Foreskin keratinocyte (primary cell): ENCODE measurements at places on chromosomes 1 and 21.
A peak's percentile ranks its signal among the peaks of the same experiment; 100 is the strongest.

GRCh38 chr1:28971980-28972771, 57.8 kb downstream of the EPB41 start:
- peak; percentile 89 for DNase-seq

- DNase-seq = no peak
Measured at GRCh38 chr1:106680216-106680615, 376.3 kb upstream of the PRMT6 start.

- DNase-seq = no peak
Measured at GRCh38 chr1:63793741-63794240, 20.0 kb downstream of the ROR1 start.

DNA sequence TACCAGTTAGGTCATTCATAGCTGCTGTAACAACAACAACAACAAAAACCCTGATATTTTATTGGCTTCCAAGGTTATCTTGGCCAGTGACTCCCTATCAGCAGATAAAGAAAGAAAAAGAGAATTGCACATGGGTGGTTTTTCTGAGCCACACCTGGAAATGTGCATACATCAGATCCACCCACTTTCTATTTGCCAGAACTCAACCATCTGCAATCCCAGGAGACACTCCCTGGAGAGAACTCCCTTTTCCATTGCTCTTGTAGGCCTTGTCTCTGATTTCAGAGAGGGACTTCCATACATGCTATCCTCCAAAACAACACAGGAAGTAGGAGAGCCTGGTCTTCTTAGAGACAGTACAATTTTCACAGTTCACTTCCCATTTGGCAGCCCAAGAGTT, 74.9 kb upstream of the ZC3H11B start:
- DNase-seq = no peak

DNA sequence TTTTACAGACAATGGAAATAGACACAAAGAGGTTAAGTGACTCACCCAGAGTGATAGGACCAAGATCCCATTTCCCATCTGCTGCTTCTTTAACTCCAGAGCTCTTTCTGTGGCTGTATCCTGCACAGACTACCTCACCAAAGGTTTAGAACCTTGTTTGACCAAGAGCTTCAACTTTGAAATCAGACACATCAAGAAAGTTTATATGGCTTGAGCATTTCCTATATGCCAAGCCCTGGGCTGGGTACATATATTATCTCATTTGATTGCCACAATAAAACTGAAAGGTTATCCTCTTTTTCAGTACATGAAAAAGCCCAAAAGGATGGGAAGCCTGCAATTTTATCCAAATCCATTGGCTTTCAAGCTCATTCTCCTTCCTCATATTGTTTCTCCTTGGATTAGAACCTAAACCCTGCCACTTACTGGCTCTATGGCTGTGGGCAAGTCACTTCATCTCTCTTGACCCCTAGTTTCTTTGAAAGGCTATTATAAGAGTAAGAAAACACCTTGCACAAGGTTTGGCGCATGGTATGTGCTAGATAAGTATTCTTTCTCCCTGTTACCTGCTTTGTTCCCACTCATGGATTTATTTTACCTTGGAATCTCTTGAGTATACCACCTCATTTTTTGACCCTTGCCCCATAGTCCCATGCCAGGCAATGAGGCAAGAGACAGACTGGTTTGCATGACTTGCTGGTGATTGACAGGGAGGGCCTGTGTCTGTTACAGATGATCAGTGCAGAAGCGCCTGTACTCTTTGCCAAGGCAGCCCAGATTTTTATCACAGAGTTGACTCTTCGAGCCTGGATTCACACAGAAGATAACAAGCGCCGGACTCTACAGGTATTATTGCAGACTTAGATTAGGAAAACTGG, 34.5 kb upstream of the KCNQ4 start:
- no peak for DNase-seq

GRCh38 chr21:45148316-45148990, 74.1 kb downstream of the ADARB1 start:
- DNase-seq = no peak

- no peak for DNase-seq
Measured at GRCh38 chr1:218846181-218846580, 327.5 kb upstream of the LYPLAL1 start.

DNA sequence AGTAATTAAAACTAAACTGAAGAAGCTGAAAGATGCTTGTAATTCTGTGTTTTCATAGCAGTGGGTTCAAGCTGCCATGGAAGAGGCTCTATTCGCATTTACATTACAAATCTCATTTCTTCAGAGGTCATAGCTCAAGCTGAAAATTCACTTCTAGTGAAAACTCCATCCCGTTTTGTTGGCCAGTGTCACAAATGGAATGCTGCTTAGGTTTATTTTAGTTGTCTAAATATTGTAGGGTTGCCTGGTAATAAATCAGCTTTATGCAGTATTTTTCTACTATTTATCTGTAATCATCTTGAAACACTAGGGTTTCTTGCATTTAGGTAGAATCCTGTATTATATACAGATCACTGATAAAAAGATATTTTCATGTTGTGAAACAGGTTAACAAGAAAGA, 240.6 kb downstream of the PTBP2 start:
- no peak for DNase-seq

DNA sequence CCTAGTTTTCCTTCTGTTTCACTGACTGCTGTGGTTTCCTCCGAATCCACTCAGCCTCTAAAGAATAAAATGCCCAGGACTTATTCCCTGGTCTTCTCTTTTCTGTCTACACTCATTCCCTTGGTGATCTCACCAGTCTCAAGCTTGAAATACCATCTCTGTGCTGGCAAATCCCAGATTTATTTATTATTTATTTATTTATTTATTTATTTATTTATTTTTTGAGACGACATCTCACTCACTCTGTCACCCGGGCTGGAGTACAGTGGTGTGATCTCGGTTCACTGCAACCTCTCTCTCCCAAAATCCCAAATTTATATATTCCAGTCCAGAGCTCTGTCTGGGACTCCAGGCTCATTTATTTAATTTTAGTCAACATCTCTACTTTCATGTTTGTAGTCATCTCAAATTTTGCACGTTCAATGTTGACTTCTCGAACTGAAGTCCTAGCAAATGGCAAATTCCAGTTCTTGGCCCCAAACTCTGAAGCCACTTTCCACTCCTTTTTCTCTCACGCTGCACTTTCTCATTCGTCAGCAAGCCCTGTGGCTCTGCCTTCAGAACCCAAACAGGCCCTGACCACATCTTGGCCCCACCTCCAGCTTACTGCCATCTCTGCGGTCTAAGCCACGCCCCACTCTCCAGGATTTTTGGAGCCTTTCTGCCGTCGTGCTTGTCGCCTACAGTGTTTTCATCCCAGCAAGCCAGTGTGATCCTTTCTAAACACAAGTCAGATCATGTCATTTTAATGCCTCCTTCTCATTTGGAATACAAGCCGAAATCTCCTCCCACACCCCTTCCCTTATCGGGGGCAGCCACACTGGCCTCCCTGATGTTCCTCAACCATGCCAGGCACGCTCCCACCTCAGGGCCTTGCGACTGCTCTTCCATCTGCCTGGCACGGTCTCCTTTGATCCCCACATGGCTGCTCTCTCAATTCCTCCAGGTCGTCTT, 14.2 kb upstream of the TENT5B start:
- no peak for DNase-seq

DNA sequence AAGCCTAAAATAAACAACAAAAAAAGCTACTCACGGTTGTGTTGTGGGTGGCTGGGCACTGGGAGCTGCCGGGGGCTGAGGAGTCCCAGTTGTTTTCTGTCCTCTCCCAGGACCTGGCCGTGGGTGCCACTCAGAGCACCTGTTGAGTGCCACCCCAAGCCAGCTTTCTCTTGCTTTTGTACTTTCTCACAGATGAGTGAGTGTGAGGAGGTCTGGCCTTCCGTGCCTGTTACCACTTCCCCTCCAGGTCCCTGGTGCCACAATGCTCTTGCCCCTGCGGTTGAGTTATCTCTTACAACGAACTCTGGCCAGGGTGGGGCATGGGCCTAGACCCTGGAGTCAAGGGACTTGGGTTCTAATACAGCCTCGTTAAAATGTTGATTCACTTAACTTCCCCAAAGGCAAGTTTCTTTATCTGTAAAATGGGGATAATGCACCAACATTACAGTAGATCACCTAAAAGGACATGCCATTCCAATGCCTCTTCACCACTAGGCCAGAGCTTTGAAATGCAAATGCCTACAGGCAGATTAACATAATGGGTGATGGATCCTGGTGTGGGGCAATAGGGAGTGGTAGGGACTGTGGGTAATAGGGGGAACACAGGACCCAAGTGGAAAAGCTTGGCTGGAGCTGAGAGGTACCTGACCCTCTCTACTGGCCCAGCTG, at the start of gene CNR2:
Gene CNR2, minus strand, starts transcription at position 151 of the 669 bp plus-strand sequence. CDS start 37,745 bp downstream, outside the sequence.
- no peak for DNase-seq

GRCh38 chr1:101697072-101697471, 299.7 kb downstream of the OLFM3 start:
- no peak for DNase-seq

- DNase-seq = no peak
Measured at GRCh38 chr1:17056551-17056950, 2.7 kb upstream of the SDHB start.

DNA sequence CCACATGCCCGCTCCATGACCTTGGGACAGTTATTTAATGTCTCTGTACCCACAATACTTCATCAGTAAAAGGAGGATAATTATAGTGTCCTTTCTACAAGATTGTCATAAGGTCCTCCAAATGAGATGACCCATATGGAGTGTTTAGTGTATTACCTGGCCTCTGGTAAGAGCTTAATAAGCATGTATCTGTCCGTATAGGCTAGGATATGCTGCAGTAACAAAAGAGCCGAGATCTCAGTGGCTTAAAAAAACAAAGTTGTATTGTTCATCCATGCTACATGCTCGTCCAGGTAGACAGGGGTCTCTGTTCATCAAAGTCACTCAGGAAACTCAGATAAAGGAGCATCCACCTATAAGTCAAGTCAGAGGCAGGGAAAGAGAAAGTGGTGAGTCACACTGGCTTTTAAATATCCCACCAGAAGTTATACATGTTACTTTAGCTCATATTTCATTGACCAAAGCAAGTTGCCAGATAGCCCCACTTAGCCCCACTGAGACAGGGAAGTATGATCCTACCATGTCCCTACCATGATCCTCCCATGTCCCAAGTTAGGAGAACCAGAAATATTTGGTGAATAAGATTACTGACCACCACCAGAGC, 53.0 kb upstream of the KAZN start:
- no peak for DNase-seq

DNA sequence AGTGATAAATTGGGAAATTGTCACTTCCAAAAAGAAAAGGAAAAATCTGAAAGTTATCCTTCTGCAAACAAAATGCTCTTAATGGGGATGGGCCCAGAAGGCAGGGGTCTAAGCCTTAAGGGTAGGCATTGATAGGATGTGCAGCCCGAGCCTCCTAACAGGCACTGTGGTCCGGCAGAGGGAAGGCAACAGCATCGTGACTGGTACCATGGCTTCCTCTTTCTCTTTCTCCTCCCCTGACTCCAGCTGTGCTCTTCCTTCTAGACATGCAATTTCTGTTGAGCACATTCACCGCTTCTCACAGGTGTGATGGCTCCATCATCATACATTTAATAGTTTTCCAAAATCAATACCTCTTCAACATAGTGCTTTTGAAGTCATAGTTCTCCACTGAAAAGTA, 91.5 kb downstream of the SELENOF start:
- DNase-seq = no peak
